ENCODE measurements at places on chromosomes 13 and 19.
A peak's percentile ranks its signal among the peaks of the same experiment; 100 is the strongest.

GRCh38 chr13:59982631-59983382, 180.9 kb downstream of the DIAPH3 start:
- DNase-seq: no peak

GRCh38 chr19:28332351-28332750, 880.6 kb downstream of the UQCRFS1 start:
- DNase-seq: no peak

DNA sequence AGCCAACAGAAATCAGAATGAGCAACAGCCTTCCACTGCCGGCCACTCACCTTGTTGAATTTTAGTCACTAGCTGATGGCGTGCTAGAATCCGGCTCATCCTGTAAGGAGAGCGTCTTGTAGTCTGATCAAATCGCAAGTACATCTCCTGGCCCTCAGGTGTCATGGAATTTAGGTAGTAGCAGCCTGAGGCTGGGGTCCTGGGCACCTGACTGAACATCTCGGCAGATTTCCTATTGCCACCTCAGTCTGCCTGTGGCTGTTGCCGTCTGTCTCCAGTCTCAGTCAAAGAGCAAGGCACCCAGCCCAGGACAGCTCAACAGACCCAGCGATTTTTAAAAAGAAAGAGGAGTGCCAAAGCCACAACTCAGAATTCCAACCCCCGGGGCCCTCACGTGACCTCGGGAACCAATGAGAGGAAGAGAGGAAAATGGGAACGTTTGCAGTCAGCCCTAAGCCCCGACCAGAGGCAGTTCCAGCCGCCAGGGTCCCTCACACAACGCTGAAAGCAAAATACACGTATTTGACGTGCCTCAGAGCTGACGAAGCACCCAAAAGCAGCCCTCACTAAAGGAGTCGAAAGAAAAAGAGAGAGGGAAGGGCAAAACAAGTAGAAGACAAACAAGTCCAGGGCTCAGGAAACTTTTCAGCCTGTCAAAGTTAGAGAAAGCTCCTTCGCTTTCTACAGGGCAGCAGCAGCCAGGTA, at the start of gene STARD13:
Gene STARD13, minus strand, starts transcription at position 336 of the 705 bp plus-strand sequence. Its CDS starts 117 bp downstream, at position 219.
- DNase-seq: peak; percentile 97

DNA sequence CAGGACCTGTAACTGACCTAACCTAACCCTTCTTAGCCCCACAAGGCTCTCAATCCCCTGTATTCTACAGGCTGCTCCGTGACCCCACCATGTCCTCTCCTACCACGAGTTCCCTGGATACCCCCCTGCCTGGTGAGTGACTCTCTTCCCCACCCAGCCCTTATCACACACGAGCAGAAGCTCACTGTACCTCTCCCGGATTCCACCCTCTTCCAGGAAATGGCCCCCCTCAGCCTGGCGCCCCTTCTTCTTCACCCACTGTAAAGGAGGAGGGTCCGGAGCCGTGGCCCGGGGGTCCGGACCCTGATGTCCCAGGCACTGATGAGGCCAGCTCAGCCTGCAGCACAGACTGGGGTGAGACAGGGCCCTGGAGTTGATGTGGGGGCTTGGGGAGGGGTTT, 1.3 kb downstream of the NR1H2 start:
- DNase-seq: no peak
